ENCODE measurements at places on chromosomes 6 and 20.

GRCh38 chr6:33189164-33189563, 3.1 kb downstream of the COL11A2 start:
- DNase-seq = no peak

DNA sequence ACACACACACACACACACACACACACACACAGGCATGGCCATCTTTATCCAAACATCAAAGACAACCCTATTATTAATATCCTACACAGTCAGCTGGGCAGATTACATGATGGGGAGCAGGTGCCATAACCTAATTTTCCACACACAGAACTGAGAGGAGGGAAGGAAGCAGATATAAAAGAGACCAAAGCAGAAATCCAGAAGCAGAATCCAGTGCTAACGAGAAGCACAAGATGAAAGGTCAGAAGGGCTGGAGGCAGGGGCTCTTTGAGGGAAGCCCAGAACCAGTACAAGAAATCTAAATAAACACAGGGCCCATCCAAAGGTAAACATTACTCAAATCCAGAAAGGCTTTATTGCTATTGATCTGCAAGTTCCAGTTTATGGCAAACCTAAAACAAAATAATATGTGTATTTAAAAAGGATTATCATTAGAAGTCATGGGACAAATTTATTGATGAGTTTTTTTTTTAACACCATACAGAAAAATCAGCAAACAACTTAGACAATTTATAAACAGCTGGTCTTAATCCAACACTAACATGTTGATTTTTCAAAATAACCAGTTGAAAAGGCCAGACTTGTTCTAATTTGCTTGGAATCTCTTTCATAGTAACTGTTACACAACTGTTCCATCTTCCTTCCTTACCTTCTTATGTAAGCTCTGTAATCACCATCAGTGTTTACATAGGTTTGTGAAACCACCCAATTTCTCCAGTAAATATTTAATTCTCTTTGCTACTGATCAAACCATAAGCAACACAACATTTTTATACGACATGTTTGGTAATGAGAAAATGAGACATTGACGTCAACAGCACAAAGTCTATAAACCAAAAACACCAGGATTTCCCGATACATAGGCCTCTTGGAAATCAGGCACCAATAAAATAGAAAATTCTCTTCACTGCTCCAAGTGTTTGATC, 34.2 kb downstream of the SLC23A2 start:
- no peak for DNase-seq

- no peak for DNase-seq
Observed at GRCh38 chr6:83117802-83118201, 50.3 kb downstream of the DOP1A start.

DNA sequence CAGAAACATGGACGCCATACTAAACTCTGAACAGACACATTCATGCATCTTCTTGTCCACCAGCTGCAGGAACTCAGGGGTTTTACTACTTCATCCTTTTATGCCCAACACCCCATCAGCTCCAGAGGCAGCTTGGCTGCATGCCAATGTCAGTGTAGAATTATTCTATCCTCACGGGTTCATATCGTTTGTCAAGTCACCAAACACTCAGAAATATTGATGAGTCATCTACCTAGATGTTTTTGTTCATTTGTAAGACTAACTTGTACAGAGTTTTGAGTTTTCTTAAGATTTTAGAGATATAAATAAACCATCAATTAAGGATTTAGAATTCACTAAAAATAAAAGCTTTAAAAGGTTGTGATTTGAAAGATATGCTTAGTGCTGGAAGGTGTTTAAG, 590.7 kb upstream of the FLRT3 start:
- DNase-seq = peak; percentile 4

DNA sequence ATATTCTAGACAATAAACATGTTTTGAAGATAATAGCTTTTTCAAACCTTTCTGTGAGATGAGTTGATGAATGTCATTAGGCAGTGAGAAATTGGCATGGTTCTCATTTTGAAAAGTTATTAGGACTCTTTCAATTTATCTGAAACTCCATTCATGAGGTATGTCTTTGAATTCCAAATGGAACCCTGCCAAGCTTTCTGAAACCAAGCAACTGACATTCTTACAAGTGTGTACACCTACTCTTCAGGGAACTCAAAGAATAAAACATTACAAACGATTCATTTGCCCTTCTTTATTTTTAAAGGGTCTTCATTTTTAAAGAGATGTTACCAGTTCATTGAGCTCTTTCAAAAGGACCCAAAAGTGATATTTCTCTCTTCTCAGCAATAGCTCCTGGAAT, 2.1 kb upstream of the TRDN start:
- DNase-seq = no peak

DNA sequence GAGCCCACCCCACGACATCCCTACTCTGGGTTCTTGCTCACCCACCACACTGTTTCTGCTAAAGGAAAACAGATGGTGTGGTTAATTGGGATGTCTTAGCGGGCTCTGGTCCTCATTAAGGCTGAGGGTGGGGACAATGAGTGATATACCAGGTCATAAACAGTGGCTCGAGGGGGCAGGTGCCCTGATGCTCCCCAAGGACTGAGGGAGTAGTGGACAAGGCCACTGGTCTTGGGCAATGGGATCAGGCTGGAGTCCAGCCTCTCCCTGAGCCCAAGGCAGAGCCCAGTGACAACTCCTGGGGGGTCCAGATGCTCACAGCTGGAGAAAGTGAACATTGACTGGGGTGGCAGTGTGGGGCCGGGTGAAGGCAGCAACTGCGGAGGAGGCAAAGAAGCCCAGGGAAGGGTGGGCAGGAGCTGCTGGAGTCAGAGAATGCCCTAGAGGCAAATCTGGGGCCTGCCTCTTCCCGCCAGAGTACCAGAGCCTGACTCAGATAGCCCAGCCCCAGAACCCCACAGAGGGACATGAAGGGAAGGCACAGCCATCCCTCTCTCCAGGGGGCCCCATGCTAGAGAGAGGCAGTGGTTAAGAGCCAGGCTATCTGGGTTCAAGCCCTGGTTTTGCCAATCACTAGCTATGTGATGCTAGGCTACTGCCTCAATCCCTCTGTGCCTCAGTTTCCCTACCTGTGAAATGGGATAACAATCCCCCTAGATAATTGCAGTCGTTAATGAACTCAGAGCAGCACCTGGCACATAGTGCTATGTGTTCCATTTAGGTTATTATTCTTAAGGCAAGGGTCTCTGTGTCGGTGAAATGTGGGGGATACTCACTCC, 72.3 kb downstream of the MRPL14 start:
- no peak for DNase-seq
